CD4-positive, alpha-beta memory T cell (primary cell): ENCODE measurements at places on chromosomes 5 and 9. TPM values are rescaled to one million over a fixed set of nuclear protein-coding genes. Genes with fewer than 3 reads are reported as not detected.
A peak's percentile ranks its signal among the peaks of the same experiment; 100 is the strongest.

DNA sequence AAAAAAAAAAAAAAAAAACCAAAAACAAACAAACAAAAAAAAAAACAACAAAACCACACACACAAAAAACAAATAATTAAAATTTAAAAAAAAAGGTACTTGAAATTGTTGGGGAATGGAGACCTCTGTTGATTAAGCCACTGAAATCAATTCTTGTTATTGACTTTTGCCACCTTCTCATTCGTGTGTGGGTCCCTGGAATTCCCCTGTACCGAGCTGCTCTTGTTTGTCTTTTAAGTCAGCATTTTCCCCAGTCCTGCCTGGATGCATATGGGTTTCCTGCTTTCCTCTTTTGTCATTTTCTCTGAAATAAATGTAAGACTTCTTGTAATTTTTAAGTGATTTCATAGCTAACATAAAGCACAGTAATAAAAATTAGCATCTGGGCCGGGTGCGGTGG is 45.5 kb downstream of the GPBP1 start:
- peaks cover 38% of the 10 kb centered on the region for H3K4me1 ChIP-seq
- no peak for DNase-seq
- peak overlapping the region; percentile 24 for H3K27ac ChIP-seq
- peaks cover 9% of the 10 kb centered on the region for H3K36me3 ChIP-seq

DNA sequence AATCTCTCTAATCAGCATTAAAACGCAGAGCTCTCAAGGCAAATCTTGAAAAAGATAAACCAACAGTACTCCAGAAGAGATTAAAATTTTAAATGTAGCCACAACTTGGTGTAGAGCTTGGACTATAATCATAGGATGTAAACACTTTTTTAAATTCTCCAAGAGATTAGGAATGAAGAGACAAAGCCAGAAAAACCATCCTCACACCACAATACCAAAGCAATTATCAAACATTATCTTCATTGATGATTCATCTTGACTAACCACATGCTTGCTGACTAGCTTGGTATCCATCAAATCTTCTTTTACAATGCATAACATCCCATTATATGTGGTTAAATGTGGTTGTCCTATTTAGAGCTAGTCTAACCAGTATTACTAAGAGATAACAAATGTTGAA is 815.1 kb downstream of the TLE1 start:
- no peaks in the 10 kb centered on the region for H3K27me3 ChIP-seq
- no peaks in the 10 kb centered on the region for H3K4me1 ChIP-seq
- DNase-seq = no peak
- H3K27ac ChIP-seq = no peak overlapping the region

GRCh38 chr9:7144265-7145046 is 386.7 kb downstream of the KDM4C start:
- H3K27me3 ChIP-seq = no peaks in the 10 kb centered on the region
- peaks cover 12% of the 10 kb centered on the region for H3K4me1 ChIP-seq
- no peak overlapping the region for H3K4me3 ChIP-seq
- DNase-seq = no peak
- H3K36me3 ChIP-seq = no peaks in the 10 kb centered on the region

Gene EIF4EBP3
- 15.3 TPM for total RNA-seq

DNA sequence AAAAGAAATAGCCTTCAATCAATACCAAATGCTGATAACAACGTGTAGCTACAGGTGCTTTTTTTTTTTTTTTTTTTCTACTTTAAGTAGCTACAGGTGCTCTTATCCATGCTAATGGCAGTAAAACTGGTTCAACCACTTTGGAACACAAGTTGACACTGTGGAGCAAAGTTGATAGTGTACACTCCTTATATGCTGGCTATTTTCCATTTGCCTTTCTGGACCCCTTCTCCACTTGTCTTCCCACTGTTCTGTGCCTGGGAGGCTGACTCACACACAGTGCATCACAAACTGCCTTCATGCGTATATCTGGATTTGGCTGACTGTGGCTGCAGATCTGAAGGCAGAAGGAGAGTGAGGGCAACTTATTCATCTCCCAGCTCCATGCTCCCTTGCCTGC is 247.9 kb downstream of the MSX2 start:
- no peaks in the 10 kb centered on the region for H3K27me3 ChIP-seq
- H3K27ac ChIP-seq = no peak overlapping the region
- H3K36me3 ChIP-seq = no peaks in the 10 kb centered on the region
- no peaks in the 10 kb centered on the region for H3K4me1 ChIP-seq

- no peak overlapping the region for H3K4me3 ChIP-seq
- H3K4me1 ChIP-seq = no peaks in the 10 kb centered on the region
- no peak for DNase-seq
- H3K27ac ChIP-seq = no peak overlapping the region
- H3K36me3 ChIP-seq = no peaks in the 10 kb centered on the region
These were observed 341.3 kb downstream of the RASEF start for GRCh38 chr9:82721593-82721992.

- H3K4me3 ChIP-seq = no peak overlapping the region
- no peaks in the 10 kb centered on the region for H3K36me3 ChIP-seq
- H3K27me3 ChIP-seq = no peaks in the 10 kb centered on the region
- peak; percentile 58 for DNase-seq
These were observed 18.7 kb upstream of the PTPDC1 start for GRCh38 chr9:94065535-94065961.

Gene SAP30L
- 47.5 TPM for total RNA-seq

Gene SPINK7
- not detected for total RNA-seq

Gene PHYHD1
- total RNA-seq = 2.2 TPM

Gene ISL1
- not detected for total RNA-seq

Gene TTC1
- 47.9 TPM for total RNA-seq

Gene ESM1
- total RNA-seq = 1.5 TPM

Gene STKLD1
- 1.4 TPM for total RNA-seq

DNA sequence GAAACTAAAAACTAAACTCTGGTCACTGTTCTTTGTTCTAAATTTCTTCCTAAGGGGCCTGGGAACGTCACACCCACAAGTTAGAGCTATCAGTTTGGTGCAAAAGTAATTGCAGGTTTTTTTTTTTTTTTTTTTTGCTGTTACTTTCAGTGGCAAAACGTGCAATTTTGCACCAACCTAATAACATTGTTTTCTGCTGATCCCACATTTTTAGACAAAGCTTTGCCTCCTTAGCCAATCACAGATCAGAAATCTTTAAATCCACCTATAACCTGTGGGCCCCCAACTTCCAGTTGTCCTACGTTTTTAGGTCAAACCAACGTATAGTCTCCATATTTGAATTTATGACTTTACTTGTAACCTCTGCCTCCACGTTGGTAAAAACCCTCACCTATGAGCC is 11.1 kb upstream of the MED10 start:
- no peak overlapping the region for H3K4me3 ChIP-seq
- no peak for DNase-seq
- H3K27ac ChIP-seq = no peak overlapping the region
- H3K36me3 ChIP-seq = no peaks in the 10 kb centered on the region

Gene CDKN2B-AS1
- total RNA-seq = 1.9 TPM
